ENCODE measurements at places on chromosomes 3 and 15. TPM values are rescaled to one million over a fixed set of nuclear protein-coding genes. Genes with fewer than 3 reads are reported as not detected.

FSTL1 gene
- 1.5 TPM for total RNA-seq

DNA sequence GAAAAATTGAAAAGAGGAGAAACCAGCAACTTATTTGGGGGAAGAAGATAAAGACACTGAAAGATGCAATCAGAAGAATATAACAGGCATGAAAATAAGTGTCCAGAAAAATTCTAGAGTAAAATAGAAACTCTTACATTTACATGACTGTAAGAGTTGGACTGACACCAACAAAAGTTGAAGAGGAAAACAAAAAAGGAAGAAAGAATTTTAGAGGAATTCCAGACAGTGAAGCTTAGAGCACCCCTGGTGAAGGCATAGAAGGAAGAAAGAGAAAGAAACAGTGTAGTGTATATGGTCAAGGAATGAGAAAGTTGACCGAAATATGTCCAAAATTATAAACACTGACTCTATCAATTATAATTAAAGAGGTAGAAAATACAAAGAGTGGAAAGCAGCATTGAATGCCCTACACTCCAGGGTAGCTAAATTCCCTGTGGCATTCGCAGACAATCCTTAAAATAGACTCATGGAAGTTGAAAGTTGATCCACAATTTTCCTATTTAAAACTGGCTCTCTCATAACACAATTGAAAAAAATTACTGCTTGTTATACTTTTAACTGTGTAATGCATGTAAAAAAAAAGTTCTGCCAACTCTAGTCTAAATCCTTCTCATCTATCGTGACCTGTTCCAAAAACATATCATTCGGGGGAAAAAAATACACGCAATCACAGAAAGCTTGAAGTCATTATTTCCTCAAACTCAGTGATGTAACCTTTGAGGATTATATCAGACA, 102.6 kb upstream of the ABI3BP start:
- H3K4me3 ChIP-seq = no peak overlapping the region
- H3K27ac ChIP-seq = no peak overlapping the region
- DNase-seq = no peak
- peaks cover 3% of the 10 kb centered on the region for H3K27me3 ChIP-seq
- no peaks in the 10 kb centered on the region for H3K36me3 ChIP-seq

DNA sequence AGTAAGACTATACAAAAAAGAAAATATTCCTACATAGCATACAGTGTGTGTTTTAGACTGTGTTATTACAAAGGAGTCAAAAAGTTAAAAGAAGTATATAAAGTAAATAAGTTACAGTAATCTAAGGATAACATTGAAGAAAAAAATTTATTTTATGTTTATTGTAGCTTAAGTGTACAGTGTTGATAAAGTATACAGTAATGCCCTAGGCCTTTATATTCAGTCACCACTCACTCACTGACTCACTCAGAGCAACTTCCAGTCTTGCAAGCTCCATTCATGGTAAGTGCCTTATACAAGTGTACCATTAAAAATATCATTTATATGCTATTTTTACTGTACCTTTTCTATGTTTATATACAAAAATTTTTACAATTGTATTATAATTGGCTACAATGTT, 220.1 kb downstream of the BCHE start:
- no peaks in the 10 kb centered on the region for H3K4me1 ChIP-seq
- DNase-seq = no peak
- no peaks in the 10 kb centered on the region for H3K27me3 ChIP-seq
- H3K27ac ChIP-seq = no peak overlapping the region
- no peaks in the 10 kb centered on the region for H3K36me3 ChIP-seq

DPPA4 gene
- total RNA-seq = 1.1 TPM

DNA sequence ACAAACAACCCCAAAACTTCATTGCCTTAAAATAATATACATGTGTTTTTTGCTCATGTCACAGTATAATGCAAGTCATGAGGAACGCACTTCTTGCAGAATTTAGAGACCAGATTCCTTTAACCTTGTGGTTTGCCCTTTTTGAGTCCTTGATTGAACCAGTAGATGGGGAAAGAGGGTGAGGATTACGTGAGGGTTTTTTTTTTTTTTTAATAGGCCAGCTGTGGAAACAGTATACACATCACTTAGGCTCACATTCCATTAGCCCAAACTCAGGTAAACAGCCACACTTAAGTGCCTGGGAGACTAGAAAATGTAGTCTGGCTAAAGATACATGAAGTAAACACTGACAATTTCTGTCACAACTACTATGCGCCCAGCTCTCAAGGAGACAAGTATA, 114.9 kb upstream of the MLF1 start:
- H3K27me3 ChIP-seq = no peaks in the 10 kb centered on the region
- DNase-seq = no peak
- no peak overlapping the region for H3K27ac ChIP-seq
- no peaks in the 10 kb centered on the region for H3K36me3 ChIP-seq
- H3K4me3 ChIP-seq = no peak overlapping the region

CRABP1 gene
- not detected for total RNA-seq

DNA sequence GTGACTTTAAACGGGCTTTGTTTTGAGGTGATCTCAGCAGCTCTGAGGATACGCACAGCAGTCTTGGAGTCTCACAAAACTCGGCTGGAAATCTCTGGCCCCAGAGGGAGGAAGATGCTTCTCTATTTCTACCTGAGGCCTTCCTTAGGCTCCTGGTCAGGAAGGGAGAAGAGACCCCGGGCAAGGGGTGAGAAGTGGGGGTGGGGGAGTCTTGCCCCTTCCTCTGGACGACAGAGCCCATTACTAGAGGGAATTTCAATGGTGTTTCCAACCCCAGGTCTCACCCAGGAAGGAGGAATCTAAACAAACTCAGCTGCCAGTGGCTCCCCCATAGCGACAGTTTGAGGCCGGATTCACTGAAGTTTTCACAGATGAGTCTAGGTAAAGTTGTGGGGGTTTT, 37.4 kb upstream of the PCSK6 start:
- no peak for DNase-seq
- H3K27me3 ChIP-seq = no peaks in the 10 kb centered on the region
- no peak overlapping the region for H3K27ac ChIP-seq
- no peak overlapping the region for H3K4me3 ChIP-seq

GRCh38 chr15:69265347-69265955, 33.3 kb upstream of the PAQR5 start:
- H3K27ac ChIP-seq = no peak overlapping the region
- H3K27me3 ChIP-seq = no peaks in the 10 kb centered on the region
- no peaks in the 10 kb centered on the region for H3K4me1 ChIP-seq
- no peak overlapping the region for H3K4me3 ChIP-seq
- peaks cover 5% of the 10 kb centered on the region for H3K36me3 ChIP-seq

THUMPD3 gene
- total RNA-seq = 34.3 TPM

- H3K27me3 ChIP-seq = no peaks in the 10 kb centered on the region
- no peak overlapping the region for H3K27ac ChIP-seq
- DNase-seq = no peak
- no peak overlapping the region for H3K4me3 ChIP-seq
Observed at GRCh38 chr3:178487752-178488151, 48.5 kb upstream of the KCNMB2 start.

DNA sequence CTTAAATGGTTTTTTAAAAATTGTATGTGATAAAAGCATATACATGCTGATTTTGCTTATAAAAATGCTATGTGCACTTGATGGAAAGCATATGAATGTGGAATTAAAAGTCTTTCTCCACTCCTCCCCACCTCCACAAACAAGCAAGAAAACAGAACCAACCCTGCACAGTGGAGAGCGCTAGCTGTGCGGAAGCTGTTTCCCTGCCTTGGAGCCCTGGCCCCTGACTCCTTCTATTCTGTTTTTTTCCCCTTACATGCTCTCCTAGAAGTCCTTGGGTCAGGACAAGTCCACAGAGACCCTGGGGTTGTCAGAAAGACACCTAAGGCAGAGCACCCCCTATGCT, 64.2 kb downstream of the BOC start:
- H3K4me3 ChIP-seq = no peak overlapping the region
- no peak overlapping the region for H3K27ac ChIP-seq
- no peaks in the 10 kb centered on the region for H3K36me3 ChIP-seq
- no peak for DNase-seq
- peaks cover 18% of the 10 kb centered on the region for H3K27me3 ChIP-seq

GRCh38 chr15:48470096-48470495, 138.9 kb downstream of the DUT start:
- no peak overlapping the region for H3K27ac ChIP-seq
- no peaks in the 10 kb centered on the region for H3K27me3 ChIP-seq
- no peaks in the 10 kb centered on the region for H3K36me3 ChIP-seq
- DNase-seq = no peak
- no peak overlapping the region for H3K4me3 ChIP-seq

- no peak for DNase-seq
- H3K4me3 ChIP-seq = no peak overlapping the region
- H3K4me1 ChIP-seq = no peaks in the 10 kb centered on the region
- no peaks in the 10 kb centered on the region for H3K27me3 ChIP-seq
- no peak overlapping the region for H3K27ac ChIP-seq
Observed at GRCh38 chr15:82231842-82232241, 30.7 kb downstream of the EFL1 start.

GRCh38 chr3:14784087-14784681, 34.6 kb upstream of the FGD5 start:
- no peaks in the 10 kb centered on the region for H3K36me3 ChIP-seq
- no peak overlapping the region for H3K4me3 ChIP-seq
- no peak for DNase-seq

PIERCE2 gene
- total RNA-seq = not detected

MESP2 gene
- not detected for total RNA-seq

POPDC2 gene
- 4.8 TPM for total RNA-seq

- DNase-seq = no peak
- peaks cover 7% of the 10 kb centered on the region for H3K4me1 ChIP-seq
- no peak overlapping the region for H3K27ac ChIP-seq
- peaks cover 19% of the 10 kb centered on the region for H3K36me3 ChIP-seq
- H3K4me3 ChIP-seq = no peak overlapping the region
Observed at GRCh38 chr3:141449424-141449823, 37.4 kb upstream of the RASA2 start.

- H3K36me3 ChIP-seq = no peaks in the 10 kb centered on the region
- H3K27me3 ChIP-seq = no peaks in the 10 kb centered on the region
- H3K4me3 ChIP-seq = no peak overlapping the region
- DNase-seq = no peak
Observed at GRCh38 chr3:125433611-125434041, 58.5 kb upstream of the ZNF148 start.
